Adrenal gland (tissue), 19 donors: ENCODE measurements at places on chromosomes 7 and 10. TPM values are rescaled to one million over a fixed set of nuclear protein-coding genes. Genes with fewer than 3 reads are reported as not detected.

SPDYE3 gene
- total RNA-seq: not detected

DNA sequence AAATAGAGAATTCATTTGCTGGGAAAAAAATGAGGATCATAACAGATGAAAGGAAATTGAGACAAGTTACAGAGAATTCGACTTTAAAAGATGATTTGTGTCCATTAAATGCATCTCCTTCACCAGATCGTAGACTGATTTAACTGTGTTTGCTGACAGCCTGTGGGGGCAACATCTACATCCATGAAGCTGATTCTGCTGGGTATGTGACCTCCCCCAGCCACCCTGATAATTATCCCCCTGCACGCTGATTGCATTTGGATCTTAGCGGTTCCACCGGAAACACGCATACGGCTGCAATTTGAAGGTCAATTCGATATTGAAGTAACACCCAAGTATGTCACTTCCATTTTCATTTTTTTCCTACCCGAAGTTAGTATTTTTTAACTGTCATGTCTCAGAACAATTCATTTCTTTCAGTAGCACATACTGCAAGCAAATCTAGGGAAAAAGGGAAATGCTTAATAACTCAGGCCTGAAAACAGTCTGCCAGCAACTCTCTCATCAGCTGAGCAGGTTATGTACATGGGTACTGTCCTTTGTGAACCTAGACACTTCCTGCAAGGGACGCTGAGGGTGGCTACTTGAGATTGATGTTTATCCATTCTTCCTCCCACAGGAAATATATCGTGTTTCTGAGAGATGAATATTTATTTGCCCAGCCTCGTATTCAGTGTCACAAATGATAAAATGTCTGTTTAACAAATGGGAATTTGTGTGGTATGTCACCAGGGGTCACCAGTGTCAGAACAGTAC is 134.9 kb downstream of the ZNF22 start:
- no peaks in the 10 kb centered on the region for H3K4me1 ChIP-seq
- no peak overlapping the region for H3K27ac ChIP-seq
- H3K36me3 ChIP-seq: no peaks in the 10 kb centered on the region
- no peaks in the 10 kb centered on the region for H3K27me3 ChIP-seq
- no peak for DNase-seq

MEOX2 gene
- total RNA-seq: not detected

DNA sequence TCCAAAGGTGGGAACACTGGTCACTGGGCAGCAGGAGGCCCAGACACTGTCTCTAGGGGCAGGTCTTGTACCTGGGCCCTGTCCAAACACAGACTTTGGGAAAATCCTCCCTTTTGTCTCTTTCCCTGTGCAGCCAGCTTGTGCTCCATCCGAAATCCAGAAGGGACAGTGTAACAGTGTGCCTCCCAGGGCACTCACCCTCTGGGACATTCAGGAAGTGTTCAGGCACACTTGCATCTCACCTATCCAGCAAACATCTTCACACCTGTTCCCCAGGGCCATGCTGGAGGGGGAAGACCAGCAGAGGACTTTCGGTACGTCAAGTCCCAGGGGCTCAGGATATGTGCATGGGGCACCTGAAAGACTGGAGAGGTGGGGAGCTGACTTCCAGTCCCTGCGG is 38.9 kb downstream of the TNS3 start:
- H3K4me1 ChIP-seq: peaks cover 6% of the 10 kb centered on the region
- no peaks in the 10 kb centered on the region for H3K36me3 ChIP-seq
- no peaks in the 10 kb centered on the region for H3K27me3 ChIP-seq
- H3K4me3 ChIP-seq: no peak overlapping the region
- H3K27ac ChIP-seq: no peak overlapping the region

DNA sequence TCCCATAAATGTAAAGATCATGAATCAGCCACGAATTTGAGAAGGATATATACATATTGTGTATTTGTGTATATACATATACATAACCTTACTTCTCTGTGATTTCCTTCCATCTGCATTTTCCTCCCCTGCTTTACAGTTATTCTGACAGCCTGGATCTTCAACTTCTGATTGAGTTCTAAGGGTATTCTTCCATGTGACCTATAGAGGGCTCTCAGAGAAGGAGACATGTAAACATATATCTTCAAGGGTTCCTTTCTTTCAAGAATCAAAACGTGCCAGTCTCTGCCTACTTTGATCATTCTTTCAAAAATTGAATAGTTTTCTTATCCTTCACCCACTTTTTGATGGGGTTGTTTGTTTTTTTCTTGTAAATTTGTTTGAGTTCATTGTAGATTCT is 453.7 kb upstream of the POT1 start:
- no peaks in the 10 kb centered on the region for H3K27me3 ChIP-seq
- DNase-seq: no peak
- H3K36me3 ChIP-seq: no peaks in the 10 kb centered on the region
- H3K4me1 ChIP-seq: no peaks in the 10 kb centered on the region
